ENCODE measurements at places on chromosomes 7 and 10.

GRCh38 chr7:34160261-34160752 lies 255.0 kb downstream of the BMPER start:
- no peak for DNase-seq

- DNase-seq, result no peak
Observed at GRCh38 chr10:109932391-109932790, 9.1 kb upstream of the XPNPEP1 start.

DNA sequence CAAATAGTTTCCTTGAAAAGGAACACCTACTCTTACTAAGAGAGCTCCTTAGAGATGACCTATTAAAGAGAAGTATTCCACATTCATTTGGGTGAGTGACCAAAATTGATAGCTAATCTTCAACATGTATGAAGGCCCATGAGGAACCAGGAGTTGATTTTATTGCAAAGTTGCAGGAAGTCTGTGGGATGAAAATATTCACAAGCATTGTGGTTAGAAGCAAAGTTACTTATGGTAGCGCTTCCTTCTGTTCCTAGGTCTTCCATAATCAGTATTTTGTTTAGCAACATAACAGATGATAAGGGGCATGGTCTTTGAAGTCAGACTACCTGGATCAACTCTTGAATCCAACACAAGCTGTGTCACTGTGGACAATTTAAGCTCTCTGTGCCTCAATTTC lies 164.5 kb downstream of the DGKB start:
- no peak for DNase-seq

- no peak for DNase-seq
Observed at GRCh38 chr7:141361479-141361878, 189.7 kb upstream of the AGK start.

GRCh38 chr7:99106821-99107241 lies 37.1 kb downstream of the SMURF1 start:
- no peak for DNase-seq
